NCI-H2171 (cell line): ENCODE measurements at places on chromosomes 4 and X.

DNA sequence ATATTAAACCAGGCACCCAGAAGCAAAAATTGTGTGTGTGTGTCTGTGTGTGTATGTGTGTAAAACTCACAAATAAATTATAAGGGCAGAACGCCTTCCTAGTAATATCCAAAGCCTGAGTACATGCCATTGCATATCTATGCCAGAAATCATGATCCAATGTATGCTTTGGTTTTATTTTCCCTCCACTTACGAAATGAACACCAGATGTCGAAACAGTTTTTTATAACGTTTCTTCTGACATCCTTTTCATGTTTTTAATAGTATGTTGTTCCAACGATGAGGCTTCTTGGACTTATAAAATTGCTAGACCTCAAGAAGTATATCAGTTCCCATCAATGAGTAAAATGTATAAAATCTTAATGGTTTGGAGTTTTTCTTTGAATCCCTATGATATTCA, 55.4 kb downstream of the KCNIP4 start:
- no peak for DNase-seq

GRCh38 chrX:22063284-22063683, 31.2 kb downstream of the PHEX start:
- DNase-seq, result no peak

DNA sequence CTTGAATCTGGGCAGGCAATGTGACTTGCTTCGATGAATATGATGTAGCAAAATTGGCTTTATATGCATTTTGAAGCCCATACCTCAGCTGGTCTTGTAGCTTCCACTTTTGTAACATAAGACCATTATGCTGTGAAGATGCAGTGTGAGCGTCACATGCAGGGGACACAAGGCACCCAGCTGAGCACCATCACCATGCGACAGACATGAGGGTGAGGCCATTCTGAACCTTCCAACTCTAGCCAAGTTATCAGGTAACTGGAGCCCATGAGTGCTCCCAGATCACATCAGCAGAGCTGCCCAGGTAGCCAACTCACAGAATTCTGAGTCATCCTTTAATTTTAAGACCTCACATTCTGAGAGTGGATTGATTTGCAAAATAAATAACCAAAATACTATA, 705.9 kb downstream of the FSTL5 start:
- no peak for DNase-seq

GRCh38 chr4:82785611-82786400, 12.8 kb downstream of the SCD5 start:
- no peak for DNase-seq

GRCh38 chr4:69830560-69831269, 29.2 kb downstream of the SULT1E1 start:
- DNase-seq, result no peak

DNA sequence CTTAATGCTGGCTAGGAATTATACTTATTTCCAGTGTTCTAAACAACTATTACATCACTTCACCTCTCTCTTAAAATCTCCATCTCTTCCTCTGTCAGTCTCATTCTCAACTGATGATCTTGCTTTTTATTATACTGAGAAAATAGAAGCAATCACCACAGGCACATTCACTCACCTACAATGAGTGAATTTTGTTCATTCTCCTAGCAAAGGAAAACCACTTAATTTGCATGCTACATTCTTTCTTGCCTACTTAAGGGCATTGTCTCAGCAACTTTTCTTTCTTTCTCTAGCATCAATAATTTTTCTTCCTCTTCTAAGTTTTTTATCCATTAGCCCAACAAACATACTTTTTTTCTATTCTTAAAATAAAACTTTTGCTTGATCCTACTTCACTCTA, 21.1 kb upstream of the USP38 start:
- DNase-seq, result no peak

- no peak for DNase-seq
Measured at GRCh38 chr4:187010052-187010451, 286.4 kb upstream of the FAT1 start.

DNA sequence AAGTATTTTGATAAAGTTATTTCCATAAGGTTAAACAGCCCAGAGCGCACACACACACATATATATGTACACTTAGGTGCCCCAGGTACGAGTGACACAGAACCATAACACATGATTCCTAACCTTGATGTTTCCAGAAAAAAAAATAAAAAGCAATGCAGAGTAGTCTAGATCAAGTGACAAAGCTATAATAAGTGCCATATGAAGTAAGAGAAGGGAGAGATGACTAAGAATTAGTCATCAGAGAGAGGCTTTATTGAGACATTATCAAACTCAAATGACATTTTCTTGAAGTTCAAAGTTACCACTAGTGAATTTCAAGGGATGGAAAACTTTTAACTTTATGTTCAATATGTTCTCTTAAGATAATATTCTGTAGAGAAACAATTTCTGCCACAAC, 215.0 kb downstream of the HTR2C start:
- no peak for DNase-seq

- DNase-seq, result no peak
Measured at GRCh38 chrX:135484641-135485289, 35.7 kb upstream of the INTS6L start.

DNA sequence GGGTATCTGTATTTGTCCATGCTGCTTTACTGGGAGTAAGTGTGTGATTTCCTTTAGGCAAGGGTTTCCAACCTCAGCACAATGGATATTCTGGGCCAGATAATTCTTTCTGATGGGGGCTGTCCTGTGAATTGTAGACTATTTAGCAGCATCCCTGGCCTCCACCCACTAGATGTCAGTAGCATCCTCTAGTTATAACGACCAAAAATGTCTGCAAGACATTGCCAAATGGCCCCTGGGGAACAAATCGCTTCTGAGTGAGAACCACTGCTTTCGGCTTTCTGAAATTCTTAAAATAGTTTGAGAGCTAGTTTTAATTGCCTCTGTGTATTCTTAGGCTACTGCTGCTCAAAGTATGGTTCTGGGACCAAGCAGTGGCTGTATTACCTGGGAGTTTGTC, 81.2 kb upstream of the GPM6B start:
- no peak for DNase-seq

GRCh38 chr4:147833254-147833653, 101.4 kb downstream of the ARHGAP10 start:
- DNase-seq, result no peak
